ENCODE measurements at places on chromosomes 1 and 21.

GRCh38 chr1:31073044-31073443, 7.5 kb upstream of the PUM1 start:
- no peak for DNase-seq

GRCh38 chr1:59271561-59272260, 25.2 kb upstream of the FGGY start:
- no peak for DNase-seq

- no peak for DNase-seq
Observed at GRCh38 chr1:39398278-39399021, 93.0 kb upstream of the BMP8A start.

DNA sequence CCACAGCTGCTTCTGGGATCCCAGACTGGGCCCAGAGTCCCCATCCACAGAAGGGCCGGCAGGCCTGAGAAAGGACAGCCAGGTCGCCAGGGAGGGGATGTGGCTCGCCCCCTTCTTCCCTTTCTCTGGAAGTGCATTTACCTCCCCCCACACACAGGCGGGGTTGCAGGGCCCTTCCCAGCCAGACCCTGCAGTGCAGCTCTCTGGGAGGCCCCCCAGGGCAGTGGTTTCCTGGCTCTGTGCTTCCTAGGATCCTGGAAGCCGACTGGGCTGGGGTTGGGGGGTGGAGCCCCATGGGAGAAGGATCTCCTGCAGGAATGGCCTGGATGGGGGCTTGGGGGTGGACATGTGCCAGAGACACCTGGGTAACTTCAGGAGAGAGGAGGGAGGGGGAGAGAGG, 4.2 kb upstream of the COL6A1 start:
- no peak for DNase-seq

GRCh38 chr21:41763398-41763931, 3.4 kb downstream of the RIPK4 start:
- DNase-seq: no peak

GRCh38 chr1:218482683-218483082, 137.5 kb downstream of the TGFB2 start:
- DNase-seq: no peak
